Stimulated activated CD8-positive, alpha-beta memory T cell treated with anti-CD3 and anti-CD28 coated beads, Interleukin-4, amount 100 ng/mL, for 24 hours (primary cell): ENCODE measurements at places on chromosomes 6 and 20.

- DNase-seq = no peak
Observed at GRCh38 chr6:154500769-154501577, 9.5 kb downstream of the CNKSR3 start.

- no peak for DNase-seq
Observed at GRCh38 chr20:564192-564591, 20.6 kb upstream of the CSNK2A1 start.

- DNase-seq = no peak
Observed at GRCh38 chr6:74534465-74535211, 671.2 kb downstream of the COL12A1 start.

GRCh38 chr6:28217890-28218289 lies 7.2 kb upstream of the ZSCAN9 start:
- DNase-seq = no peak

DNA sequence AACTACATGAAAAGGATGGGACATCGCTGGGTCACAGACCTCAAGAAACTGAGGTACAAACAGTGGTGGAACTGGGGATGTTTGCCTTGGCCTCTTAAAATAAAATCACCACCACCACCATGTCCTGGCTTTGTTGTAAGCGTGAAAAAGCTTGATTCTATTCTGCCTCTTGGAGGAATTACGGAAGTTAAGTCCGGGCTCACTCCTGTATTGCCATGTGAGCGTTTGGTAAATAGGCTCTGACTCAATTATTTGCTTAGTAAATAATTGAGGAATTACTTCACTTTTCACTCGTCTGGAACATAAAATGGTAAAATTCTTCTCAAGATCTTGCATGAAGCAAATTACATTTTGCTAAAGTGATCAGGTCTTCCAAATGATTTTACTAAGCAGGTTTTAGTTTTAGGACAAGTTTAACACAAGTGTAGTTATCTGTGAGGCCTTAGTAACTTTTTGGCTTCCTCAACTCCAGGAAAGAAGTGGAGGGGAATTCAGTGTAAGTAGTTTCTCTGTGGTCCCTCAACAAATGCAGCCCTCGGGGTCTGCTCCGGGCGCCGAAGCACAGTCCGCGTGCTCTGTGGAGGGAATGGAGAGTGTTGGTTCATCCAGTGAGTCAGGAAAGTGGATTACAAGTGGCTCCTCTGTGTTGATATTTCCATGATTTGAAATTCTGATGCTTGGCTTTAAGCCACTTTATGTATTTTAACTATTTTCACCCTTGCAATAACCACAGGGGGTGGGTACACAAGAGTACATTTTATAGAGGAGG lies 23.8 kb downstream of the IYD start:
- DNase-seq = no peak

DNA sequence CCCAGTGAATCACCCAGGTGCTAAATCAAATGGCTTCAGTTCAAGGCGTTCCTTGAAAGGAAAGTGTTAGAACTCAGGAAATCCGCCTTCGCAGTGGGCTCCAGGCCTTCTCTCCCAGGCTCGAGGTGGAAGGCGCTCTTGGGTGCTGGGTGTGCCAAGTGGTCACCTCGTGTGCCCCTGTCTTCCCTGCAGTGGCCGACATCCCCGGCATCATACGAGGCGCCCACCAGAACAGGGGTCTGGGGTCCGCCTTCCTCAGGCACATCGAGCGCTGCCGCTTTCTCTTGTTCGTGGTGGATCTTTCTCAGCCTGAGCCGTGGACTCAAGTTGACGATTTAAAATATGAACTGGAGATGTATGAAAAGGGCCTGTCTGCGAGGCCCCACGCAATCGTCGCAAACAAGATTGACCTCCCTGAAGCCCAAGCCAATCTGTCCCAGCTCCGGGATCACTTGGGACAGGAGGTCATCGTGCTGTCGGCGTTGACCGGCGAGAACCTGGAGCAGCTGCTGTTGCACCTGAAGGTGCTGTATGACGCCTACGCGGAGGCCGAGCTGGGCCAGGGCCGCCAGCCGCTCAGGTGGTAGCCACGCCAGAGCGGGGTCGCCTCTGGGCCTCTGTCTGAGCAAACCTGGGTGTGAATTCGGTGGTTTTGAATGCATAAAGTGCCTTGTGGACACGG lies 17.8 kb downstream of the MTG2 start:
- DNase-seq = no peak

DNA sequence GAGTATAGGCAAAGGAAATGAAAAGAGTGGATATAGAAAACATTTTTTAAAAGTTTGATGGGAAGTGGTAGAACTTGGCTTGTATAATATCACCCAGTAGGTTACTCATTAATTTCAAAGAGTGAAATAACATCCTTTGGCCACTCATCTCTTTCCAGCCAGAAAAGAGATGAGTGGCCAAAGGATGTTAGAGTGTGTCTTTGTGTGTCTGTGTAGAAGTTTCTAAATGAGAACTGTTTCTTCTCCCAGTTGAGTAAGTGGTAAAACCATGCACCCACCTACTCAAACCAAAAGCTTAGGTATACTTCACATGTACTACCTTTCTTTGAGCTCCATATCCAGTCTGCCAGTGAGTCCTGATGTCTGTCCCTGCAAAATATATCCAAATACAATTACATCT lies 47.7 kb upstream of the TMEM244 start:
- no peak for DNase-seq
